ENCODE measurements at places on chromosomes 11 and 22.

GRCh38 chr11:73295241-73295995 lies 12.7 kb upstream of the ARHGEF17 start:
- peak; percentile 74 for ATAC-seq

DNA sequence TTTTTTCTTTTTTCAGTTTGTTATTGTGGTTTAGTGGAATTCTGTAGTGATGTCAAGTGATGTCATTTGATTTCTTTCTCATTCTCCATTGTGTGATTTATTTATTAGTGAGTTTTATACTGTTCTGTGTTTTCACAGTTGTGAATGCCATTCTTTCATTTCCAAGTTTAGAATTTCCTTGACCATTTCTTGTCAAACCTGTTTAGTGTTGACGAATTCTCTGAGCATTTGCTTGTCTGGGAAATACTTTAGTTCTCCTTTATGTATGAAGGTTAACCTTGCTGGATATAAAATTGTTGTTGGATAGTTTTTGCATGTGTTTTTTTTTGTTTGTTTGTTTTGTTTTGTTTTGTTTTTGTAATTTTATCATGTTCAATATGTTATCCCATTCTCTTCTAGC lies 633.6 kb upstream of the FAT3 start:
- no peak for ATAC-seq

DNA sequence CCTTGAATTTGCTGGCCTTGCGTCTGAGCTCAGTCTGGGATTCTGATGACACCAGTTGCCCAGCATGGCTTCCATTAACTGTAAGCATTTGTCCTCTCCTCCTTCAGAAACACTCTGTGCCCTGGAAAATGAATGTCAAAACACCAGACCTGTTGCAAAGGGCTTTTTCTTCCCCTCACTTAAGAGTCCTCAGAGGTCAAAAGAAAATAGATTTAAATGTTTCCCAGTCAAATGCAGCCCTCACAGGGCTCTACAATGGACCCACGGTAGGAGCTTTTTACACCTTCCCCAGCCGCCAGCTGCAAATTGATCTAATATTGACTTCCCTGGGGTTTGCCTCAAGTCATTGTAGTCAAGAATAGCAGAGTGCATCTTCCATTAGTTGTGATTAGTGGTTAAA lies 332.2 kb downstream of the INSC start:
- no peak for ATAC-seq

DNA sequence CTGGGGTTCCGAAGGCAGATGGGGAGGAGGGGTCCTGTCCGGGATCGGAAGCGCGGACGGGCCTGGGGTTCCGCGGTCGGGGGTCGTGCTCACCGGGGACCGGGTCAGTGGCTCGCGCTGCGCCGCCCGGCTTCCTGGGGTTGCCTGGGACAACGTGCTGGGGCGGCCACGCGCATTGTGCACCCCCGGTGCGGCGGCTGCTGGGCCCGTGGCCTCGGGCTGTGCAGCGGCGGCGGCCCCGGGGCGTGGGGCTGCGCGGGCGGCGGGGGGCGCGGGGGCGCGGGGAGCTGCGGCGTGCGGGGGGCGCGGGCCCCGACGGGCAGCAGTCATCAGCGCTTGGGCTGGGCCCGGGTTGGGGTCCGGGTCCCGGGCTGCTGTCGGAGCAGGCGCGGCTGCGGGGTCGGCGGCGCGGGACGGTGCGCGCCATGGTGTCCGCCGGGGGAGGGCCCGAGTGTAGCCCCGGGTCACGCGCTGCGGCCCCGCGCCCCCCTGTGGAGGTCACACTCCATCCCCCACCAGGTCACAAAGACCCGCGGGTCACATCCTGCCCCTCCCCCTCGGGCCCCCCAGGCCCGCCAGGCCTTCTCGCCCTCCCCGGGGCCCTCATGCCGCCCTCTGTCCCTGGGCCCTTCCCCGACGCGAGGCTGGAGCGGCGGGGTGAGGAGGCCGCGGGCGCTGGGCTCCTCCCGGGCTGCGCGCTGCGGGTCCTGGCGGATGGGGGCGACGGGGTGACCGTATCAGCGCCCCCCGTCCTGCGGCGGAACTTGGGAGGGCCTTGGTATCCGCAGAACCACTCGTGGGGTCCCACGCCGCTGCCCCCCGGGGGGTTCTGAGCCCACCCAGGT lies at the start of gene TTLL8:
TSS of gene TTLL8 (minus strand) at position 238 of the 845 bp plus-strand sequence.
- no peak for ATAC-seq

GRCh38 chr11:133504906-133505305 lies 27.4 kb downstream of the OPCML start:
- no peak for ATAC-seq

- no peak for ATAC-seq
Measured at GRCh38 chr11:126791991-126792390, 208.6 kb downstream of the KIRREL3 start.

DNA sequence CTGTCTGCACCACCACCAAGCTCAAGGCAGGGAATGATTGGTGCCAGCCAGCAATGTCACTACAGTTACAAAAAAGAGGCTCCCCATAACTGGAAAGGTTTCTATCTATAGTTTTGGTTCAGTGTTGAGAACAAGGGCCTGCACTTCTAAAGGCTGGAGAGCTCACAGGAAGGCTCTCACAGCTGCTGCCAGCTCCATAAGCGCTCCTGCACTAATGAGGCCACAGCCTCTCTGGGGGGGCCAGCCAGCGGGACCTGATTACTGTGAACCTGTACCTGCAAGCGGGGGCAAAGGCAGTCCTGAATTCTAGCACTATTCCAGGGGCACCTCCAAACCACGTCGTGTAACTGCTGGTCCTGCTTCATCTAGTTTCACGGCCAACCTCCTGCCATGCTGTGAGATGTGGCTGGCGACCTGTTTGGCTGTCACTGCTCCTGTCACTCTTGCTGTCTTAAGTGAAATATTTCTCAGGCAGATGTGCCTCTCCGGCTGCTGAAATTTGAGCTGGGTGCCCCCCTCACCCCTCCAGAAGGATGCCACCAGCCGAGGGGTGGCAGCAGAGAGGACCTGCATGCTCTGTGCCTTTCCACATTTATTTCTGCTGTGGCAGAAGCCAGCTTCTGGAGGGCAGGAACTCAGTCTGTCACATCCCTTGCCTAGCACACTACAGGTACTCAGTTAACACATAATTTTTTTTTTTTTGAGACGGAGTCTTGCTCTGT lies 53.3 kb upstream of the ARFGAP3 start:
- ATAC-seq, result no peak

- ATAC-seq, result no peak
Measured at GRCh38 chr11:7292922-7293321, 41.2 kb downstream of the SYT9 start.

GRCh38 chr22:44405661-44406060 lies 92.4 kb downstream of the RTL6 start:
- no peak for ATAC-seq

DNA sequence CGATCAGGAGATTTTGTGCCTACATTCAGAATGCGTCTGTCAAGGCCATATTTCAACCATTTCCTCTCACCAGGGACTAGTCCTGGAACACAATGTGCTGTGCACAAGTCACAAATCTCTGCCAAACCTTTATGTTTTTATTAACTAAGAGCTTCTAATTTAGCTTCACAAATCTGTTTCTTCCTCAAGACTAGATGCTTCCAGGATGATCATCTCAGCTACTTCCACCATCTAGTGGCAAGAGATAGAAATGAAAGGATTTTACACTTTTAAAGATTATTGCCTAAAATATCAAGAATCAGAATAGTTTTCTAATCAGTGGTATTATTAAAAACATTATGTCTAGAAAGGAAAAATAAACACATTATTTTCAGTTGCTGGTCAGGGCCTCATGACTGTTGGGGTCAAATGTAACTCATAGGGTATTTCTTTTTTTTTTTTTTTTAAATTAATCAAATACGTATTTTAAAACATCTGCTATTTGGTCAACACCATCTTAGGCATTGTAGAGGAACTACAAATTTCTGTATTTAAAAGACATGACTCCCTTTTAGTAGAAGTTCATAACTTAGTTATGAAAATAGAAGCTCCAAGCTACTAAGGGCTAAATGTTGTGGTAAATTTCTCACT lies 1102.6 kb downstream of the DLG2 start:
- ATAC-seq, result no peak

DNA sequence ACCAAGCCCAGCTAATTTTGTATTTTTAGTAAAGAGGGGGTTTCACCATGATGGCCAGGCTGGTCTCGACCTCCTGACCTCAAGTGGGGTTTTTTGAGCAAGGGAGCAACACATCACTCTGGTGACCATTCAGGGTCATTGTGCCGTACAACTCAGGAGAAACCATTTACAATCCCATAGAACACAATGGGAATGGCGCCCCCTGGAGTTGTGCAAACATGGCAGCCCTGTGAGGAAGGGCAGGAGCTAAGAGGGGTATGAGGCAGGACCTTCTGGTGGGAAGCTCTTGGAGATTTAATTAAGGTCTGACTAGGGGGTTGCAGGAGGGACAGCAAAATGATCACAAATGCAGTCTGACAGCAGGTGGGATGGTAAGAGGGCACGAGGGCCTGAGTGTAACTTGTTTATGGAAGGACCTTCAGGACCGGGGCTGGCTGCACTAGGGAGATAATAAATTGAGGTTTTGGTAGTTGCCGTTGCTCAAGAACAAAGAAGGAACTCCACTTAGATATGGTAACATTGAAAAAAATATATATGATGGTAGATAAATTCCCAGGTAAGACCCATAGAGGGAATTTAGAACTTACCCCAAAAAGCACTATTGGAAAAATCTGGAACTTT lies 9.1 kb upstream of the CSF2RB start:
- ATAC-seq, result no peak

DNA sequence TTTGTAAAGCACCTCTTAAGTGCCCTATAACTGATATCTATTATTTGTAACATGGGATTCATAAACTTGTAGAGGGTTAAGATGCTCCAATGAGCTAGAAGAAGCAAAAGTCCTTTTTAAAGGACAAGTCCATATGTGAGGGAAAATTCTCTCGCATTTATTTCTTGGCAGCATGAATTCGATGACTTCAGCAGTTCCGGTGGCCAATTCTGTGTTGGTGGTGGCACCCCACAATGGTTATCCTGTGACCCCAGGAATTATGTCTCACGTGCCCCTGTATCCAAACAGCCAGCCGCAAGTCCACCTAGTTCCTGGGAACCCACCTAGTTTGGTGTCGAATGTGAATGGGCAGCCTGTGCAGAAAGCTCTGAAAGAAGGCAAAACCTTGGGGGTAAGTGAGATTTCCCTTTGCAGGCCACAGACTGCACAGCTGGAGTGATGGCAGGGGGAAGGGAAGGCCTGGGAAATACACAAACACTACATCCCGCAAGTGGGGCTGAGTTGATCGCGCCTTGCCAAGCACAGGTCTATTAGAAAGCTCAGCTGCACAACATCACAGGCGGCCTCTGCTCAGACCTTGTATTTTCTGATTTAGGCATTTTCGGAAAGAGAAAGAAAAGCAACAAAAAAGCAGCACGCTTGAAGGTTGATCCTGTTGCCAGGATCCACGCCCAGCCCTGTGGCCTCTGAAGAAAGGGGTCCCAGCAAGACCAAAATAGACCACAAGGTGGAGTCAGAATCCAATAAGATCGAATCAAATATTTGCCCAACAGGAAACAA lies 1.5 kb downstream of the MS4A8 start:
- ATAC-seq, result no peak

- ATAC-seq, result no peak
Measured at GRCh38 chr11:62545437-62546243, 966 bp downstream of the AHNAK start.

GRCh38 chr22:43720716-43721115 lies 91.4 kb downstream of the EFCAB6 start:
- ATAC-seq, result no peak

DNA sequence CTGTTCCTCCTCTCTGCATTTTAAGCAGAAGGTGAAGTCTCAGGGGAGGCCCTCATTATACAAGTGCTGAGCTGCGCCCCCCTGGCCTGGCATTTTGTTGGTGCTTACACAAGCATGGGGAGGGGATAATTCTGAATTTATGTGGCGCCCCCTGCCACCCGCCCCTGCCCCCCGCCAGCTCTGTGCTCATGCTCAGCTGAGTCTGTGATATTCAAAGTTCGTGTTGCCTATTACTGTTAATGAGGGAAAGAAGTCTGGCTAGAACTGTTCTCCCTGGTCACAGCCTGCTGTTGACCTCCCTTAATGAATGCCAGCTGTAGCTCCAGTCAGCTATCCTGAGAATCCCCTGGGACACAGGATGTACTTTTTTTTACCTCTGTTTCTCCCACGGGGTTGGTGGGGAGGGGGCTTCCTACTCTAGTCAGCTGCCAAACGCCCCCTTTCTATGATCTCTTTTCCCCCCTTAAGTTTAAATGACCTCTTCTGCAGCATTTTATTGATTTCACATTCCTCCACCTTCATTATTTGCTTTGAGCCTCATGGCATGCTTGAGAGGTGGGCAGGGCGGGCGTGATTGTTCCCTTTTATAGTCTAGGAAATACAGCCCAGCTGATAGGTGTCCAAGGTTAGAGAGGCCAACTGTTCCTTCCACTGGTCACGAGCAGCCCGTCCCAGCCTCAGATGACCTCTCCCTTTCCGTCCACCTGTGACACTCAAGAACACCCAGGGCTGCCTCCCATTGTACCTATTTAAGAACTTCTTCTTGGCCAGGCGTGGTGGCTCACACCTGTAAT lies 12.2 kb downstream of the USP2 start:
- no peak for ATAC-seq

DNA sequence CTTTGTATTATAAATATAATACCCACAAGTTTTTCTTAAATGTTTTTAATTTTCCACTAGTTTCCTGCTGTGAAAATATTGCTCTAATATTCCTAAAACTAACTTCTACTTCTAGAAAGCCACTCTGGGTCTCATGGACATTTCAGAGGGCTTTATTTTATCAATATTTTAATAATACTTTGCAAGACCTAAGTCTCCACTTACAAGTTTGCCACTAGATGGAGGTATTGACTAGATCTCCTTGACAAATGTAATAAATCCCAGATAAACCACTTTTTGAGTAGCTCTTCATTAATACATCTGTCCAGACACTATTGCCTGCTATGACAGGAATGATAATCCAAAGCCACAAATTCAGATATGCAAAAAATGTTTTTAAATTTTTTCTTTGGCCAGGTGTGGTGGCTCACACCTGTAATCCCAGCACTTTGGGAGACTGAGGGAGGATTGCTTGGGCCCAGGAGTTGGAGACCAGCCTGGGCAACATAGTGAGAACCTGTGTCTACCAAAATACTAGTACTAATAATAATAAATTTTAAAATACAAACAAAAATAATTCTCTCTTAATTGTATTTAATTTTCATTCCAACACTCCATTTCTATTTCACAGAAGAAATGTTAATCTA lies 3.5 kb upstream of the ACAT1 start:
- no peak for ATAC-seq

- no peak for ATAC-seq
Measured at GRCh38 chr11:98842187-98842586, 178.6 kb upstream of the CNTN5 start.

- ATAC-seq, result no peak
Measured at GRCh38 chr11:128174465-128175291, 412.7 kb downstream of the ETS1 start.
